Fibroblast of skin of left quadriceps (primary cell): ENCODE measurements at places on chromosomes 2 and 18.

DNA sequence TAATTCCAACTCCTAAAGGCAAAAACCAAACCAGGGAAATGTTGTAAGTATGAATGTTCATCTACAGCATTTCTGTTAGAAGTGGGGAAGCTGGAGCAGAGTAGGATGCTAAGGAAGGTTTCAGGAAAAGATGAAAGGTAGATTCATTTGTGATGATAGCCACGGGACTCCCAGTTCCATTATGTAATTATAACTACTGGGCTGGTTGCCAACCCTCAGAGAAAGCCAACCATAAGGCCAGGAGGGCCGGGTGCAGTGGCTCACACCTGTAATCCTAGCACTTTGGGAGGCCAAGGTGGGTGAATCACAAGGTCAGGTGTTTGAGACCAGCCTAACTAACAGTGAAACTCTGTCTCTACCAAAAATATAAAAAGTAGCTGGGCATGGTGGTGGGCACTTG, 288.9 kb upstream of the ETAA1 start:
- DNase-seq = no peak

DNA sequence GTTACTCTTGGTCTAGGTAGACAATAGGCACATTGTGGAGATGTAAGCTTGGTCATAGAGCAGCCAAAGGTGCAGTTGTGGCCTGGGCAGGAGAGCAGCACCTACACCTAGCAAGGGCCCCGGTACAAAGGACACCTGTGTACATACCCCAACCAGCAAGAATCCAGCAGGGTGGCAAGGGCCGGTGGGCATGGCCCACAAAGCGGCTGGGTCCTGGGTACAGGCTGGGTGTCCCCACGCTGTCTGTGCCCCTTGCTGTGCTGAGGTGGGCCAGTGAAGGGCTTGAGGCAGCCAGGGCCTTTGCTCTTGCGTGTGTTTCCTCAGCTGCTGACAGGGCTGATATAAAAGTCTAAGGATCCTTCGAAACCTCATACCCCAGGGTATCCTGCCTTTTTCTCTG, 501.8 kb downstream of the EIPR1 start:
- no peak for DNase-seq

DNA sequence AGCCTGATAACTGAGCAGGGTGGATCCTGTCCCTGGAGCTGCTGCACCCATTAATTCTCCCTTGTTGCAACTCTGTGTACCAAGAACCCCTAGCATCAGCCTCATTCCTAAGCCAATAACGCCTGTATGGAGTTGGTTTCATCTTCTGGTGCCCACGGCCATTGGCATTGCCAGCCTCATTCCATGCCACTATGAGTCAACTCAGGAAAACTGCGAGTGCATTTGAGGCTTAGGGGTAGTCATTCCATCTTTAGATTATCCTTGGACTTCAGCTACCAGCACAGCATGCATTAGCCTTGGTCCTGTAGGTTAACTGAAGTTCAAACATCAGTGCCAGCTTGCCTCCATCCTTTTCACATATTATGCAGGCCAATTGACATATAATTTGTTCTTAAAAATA, 1.4 kb upstream of the TRIM54 start:
- no peak for DNase-seq

DNA sequence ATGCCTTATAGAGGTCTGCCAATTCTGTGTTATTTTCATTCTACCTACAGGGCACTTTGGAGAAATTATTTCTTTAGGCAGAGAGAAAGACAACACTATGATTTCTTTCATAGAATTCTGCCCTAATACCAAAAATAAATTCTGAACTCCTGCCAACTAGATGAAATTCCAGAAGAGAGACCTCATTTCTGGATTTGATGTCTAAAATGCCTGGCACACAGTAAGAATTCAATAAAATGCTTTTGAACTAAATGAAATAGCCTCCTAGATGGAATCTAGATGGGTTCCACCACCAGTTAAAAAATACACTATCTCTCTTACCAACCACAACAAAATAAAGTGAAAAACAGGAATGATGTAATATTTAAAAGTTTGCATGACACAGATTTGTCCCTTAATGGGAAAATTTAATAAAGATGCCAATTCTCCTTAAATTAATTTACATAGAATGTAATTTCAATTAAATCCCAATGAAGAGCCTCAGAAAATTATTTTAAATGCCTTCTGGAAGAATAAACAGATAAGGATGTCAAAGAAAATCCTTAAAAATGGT, 75.0 kb downstream of the OSBPL1A start:
- DNase-seq = peak; percentile 44

GRCh38 chr2:68737711-68738110, 3.1 kb downstream of the ARHGAP25 start:
- DNase-seq = no peak

- no peak for DNase-seq
These were observed 8.4 kb downstream of the SOX11 start for GRCh38 chr2:5700551-5700950.
